ENCODE measurements at places on chromosomes 5 and 9. TPM values are rescaled to one million over a fixed set of nuclear protein-coding genes. Genes with fewer than 3 reads are reported as not detected.

CDKN2B-AS1 gene
- 1.1 TPM for total RNA-seq

LRRC26 gene
- total RNA-seq = not detected

SKIC3 gene
- total RNA-seq = 80.4 TPM

DAB2IP gene
- total RNA-seq = 25.3 TPM

SLC34A3 gene
- total RNA-seq = not detected
